ENCODE measurements at places on chromosomes 3 and 15.

GRCh38 chr15:79412010-79412409 lies 20.1 kb upstream of the MINAR1 start:
- no peak for DNase-seq

DNA sequence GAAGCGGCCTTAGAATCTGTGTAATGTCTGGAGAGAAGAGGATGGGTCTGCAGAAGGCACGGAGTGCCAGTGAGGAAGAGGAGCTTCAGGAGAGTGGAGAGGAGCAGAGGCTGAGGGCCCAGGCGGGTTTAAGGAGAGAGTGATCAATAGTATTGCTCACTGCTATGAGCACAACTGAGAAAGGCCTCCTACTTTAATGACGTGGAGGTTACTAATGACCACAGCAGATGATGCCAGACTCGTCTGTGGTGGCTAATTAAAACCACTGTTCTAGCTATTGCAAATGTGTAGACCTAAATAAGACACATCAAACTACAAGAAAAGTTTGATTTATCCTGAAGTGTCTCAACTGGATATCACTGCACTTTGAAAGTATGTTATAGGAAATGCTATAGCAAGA lies 33.2 kb downstream of the MTMR10 start:
- no peak for DNase-seq

GRCh38 chr3:121979246-121979645 lies 42.8 kb downstream of the ILDR1 start:
- no peak for DNase-seq

DNA sequence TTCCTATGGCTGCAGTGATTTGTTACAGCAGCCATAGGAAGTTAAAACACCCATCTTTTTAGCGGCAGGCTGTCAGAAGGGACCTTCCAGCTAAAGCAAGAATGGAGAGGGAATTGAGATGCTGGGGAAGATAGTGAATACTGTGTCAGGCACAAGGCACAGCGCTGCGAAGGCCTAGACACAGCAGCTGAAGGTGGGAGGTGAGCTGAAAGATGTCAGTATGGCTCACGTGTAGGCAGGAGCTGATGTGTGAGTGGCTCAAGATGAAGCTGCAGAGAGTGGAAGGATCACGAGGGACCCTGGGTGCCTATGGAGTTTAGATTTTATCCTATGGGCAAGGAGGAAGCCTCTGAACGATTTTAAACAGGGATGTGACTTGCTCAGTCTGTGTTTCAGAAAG lies 44.3 kb downstream of the NMNAT3 start:
- DNase-seq = no peak

GRCh38 chr3:111956995-111957734 lies 21.7 kb upstream of the ABHD10 start:
- DNase-seq = no peak

Measured in endothelial cell (in vitro differentiated cells).